ENCODE measurements at places on chromosomes 12 and 14.

DNA sequence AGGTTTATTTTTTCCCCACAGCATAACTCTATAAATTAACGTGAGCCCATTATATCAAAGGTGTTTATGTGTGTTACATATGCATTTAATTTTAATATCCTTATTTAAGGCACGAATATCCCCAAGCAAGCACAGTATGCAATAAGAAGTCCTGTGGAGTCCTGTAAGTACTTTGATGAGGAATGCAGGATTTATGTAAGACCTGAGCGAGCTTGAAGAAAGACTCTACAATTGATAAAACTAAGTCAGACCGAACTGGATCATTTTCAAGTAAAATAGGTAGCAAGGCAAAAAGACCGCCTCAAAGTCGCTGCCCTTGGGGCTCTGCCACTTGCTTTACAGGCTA, 755 bp downstream of the SLC25A21 start:
- DNase-seq: no peak

GRCh38 chr14:37195327-37195726, 2.4 kb upstream of the MIPOL1 start:
- no peak for DNase-seq

DNA sequence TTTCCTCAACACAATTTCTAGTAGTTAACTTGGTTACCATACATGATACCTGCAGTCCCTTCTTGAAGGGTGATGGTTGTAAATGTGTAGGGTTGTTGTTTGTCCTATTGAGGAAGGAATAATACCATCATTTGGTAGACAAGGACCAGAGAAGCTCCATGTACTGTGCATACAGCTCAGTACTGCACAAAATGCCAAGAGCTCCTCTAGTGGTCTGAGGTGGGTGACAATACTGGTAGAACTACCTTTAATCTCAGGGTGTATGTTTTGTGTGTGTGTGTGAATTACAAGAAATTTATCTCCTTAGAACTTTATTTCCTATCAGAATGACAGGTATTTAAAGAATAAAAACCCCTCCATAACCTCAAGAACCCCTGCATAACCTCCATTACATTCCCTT, 575.3 kb downstream of the TMTC2 start:
- no peak for DNase-seq

- peak; percentile 97 for DNase-seq
These were observed 84.8 kb downstream of the NRXN3 start for GRCh38 chr14:78254911-78255461.

DNA sequence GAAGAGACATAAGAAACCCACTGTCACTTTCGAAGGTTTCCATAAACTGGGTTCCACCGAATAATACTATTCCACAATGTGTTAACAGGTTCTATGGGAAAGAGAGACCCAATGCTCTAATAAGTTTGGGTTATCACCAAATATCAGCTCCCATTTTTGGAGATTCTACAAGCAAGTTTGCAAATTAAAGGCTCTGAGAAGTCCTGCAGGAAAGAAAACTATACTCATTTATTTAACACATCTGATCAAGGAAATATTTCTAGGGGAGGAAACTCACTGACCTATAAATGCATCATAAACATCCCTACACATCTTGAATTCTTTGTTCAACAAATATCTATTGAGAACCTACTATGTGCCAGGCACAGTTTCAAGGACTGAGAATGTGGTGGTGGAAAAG, 161.4 kb downstream of the KSR2 start:
- DNase-seq: no peak

DNA sequence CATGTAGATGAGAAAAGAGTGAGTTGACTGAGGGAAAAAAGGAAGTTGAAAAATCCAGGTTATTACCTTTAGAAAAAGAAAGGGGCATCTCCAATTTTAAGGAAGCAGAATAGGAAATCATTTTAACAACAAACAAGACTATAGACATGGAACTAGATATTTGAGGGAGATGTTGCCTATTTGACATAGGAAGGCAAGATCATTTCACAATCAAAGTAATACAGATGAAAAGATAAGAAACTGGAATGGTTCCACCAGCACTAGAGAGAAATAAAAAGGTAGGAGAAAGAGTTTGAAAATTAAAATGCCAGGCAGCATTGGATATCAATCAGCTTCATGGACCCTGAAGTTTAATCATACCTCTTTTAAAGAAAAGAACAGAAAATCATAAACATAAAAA, 881.0 kb upstream of the MGAT4C start:
- DNase-seq: no peak

DNA sequence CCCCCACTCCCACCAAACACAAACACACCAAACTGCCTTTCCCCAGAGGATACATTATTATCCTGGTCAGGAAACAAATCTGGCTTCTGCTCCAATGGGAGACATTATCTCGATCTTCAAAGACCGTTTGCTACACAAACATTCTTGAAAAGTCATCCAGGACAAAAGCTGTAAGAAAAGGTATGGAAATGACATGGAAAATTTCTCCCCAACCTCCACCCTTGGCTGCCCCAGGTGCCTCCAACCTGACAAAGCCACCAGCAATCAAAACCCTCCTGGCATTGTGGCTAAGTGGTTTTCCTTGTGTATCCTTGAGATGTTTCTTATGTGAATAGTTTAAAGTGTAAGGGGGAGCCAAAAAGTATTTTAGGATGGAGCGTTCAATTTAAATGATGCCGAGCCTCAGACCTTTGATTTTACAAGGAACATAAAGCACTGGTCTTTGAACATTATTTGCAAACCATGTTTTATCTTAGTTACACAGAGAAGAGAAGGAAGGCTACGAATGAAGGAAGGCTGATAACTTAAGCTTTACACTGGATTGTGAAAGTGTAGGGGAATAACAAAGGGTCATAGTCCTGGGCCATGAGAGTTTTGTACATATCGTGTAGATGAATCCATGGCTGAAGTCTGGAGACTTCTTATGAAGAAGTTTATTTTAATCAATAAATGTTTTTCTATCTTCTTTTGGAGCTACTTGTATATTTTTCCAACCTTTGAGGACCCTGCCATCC, 418.9 kb upstream of the TMTC1 start:
- DNase-seq: no peak

- no peak for DNase-seq
These were observed 9.5 kb downstream of the PHETA1 start for GRCh38 chr12:111359231-111359913.

All from NCI-H1105 treated with DMSO at 0.1 percent for 48 hours (cell line).